ENCODE measurements at places on chromosomes 1 and 21.

DNA sequence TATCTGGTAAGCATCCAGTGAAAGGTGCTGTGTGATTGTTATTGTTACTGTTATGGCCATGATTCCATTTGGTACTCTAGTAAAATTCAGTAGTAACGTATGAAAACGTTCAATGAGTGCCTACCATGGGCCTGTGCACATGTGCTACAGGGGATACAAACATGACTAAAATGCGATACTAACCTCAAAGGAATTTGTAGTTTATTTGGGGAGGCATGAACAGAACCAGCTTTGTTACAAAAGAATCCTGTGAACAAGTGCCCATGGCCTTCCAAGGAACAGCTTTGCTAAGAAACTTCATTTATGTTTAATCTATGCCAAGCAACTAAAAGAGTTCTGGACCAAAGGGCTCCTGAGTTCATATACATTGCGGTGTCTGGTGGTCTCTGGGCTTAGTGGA, 28.7 kb downstream of the PTGFR start:
- DNase-seq: no peak

GRCh38 chr1:223180731-223181321, 37.8 kb upstream of the TLR5 start:
- no peak for DNase-seq

GRCh38 chr21:40504825-40505224, 342.1 kb downstream of the DSCAM start:
- DNase-seq: no peak

GRCh38 chr21:42049578-42050430, 21.3 kb upstream of the UMODL1 start:
- no peak for DNase-seq

- no peak for DNase-seq
Measured at GRCh38 chr21:20257052-20257740, 741.0 kb upstream of the NCAM2 start.

- no peak for DNase-seq
Measured at GRCh38 chr1:242128951-242129502, 130.1 kb upstream of the MAP1LC3C start.

DNA sequence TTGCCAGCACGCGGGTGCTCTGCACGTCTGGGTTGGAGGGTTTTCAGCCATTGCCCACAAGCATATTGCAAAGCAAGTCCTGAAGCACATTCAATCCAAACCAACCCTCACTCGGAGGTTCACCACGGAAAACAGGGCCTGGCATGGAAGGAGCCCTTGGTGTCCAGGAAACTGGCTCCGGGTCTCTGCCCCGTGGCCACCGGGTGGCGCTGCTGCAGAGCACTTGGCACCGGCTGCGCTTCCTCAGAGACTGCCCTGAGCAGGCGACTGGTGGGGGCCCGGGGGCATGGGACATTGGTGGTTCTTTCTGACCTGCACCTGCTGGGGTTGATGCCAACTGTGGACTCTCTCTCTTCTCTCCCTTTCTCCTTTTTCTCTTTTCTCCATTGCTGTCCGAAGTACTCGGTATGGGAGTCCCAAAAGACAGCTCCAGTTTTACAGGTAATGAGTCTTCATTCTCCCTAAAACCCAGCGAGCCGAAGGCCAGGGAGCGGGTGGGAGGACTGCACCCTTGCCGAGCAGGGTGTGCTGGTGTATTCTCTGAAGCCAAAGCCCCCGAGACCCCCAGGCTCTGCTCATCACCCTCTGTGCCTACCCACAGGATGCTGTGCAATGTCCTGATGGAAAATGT, 4.1 kb upstream of the KCNAB2 start:
- DNase-seq: no peak

GRCh38 chr1:62687903-62688686, at the start of gene DOCK7:
Gene DOCK7 (minus strand): TSS chr1:62688386. CDS start chr1:62688264, 122 bp downstream.
- DNase-seq: peak; percentile 84

- no peak for DNase-seq
Measured at GRCh38 chr1:102858695-102859094, 249.6 kb downstream of the COL11A1 start.

GRCh38 chr1:74729741-74730478, 2.9 kb downstream of the CRYZ start:
- no peak for DNase-seq

DNA sequence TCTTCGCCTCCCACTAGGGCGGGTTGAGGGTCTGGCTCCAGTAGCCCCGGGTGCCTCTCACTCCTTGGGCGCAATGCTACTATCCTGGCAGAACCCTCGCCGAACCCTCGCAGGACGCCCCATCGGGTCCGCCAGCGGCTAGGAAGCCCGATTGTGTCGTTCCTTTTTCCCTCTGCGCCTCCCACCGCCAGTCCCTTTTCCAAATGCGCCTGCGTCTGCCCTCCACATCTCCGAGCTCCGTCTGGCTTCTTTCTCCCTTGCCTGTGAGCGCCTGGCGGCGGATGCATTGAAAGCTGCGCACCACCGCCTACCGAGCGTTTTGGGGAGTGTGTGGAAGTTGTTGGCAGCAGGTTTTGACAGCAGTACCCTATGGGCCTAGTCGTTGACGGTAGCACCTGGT, 1.0 kb upstream of the DIRAS3 start:
- DNase-seq: peak; percentile 37

DNA sequence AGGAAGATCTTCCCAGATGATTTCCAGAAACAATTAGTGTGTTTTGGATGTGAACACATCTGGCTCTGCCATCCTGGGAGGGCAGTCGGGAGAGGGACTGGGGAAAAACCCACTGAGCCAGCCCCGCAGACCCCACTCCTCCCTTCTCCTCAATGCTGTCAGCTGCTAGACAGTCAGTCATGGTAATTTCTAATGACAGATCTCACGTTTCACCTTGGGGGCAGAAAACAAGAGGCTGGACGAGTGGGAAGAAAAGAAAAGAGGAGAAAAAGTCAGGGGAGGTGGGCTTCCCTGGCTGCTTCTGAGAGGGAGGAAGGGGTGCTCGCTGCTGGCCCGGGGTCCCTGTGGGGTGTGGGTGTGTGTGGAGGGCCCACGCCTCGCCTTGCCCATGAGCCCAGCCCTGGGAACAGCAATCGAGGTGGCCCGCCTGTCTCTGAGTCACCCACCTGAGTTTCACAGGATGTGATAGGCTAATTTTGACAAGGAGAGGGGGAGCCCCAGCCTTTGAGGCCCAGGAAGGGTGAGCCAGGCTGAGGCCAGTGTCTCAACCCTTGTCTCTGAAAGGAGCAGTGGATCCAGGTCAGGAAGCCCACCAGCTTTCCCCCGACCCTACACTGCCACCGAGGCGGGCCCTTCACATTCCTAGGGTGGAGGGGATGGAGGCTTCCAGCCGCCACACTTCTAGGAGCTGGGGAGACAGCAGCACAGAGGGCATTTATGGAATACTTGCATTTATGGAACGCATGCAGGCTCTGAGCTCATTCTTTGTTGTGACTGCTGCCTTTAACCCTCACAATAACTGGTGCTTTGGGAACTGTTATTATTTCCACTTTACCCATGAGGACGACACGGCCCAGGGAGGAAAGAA, 49.1 kb upstream of the IFNLR1 start:
- no peak for DNase-seq

- DNase-seq: no peak
Measured at GRCh38 chr21:14675774-14676530, 129.8 kb upstream of the SAMSN1 start.

DNA sequence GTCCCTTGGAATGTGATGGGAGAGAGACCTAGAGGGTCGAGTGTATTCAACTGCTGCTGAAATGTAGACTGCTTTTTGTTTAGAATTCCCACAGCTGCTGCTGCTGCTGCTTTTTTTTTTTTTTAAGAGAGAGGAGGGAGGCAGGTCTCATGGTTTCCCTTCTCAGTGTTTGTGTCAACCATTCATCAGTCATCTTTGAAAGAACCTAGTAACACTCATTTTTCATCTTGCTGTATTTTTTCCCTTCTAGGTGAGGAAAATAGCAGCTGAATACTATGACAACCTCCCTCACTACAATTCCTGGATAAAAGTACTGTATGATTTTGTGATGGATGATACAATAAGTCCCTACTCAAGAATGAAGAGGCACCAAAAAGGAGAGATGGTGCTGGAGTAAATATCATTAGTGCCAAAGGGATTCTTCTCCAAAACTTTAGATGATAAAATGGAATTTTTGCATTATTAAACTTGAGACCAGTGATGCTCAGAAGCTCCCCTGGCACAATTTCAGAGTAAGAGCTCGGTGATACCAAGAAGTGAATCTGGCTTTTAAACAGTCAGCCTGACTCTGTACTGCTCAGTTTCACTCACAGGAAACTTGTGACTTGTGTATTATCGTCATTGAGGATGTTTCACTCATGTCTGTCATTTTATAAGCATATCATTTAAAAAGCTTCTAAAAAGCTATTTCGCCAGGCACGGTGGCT, 9.2 kb downstream of the DEGS1 start:
- DNase-seq: no peak

DNA sequence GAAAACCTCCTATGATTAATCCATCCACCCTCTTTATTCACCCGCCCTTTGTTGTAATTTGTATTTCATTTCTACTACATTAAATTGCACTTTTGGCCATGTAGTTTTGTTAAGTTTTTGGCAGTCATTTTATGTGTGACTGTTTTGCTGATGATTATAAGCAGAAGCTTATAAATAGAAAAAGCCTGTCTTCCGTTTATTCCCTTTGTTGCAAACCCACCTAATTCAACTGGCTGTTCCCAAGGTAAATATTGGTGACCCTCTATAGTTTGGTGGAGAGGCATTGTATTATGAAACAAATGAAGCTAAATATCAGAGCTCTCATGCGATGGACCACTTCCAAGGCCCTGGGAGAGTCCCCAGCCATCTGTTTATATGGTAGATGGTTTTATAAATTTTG, 36.7 kb upstream of the IGSF3 start:
- no peak for DNase-seq

DNA sequence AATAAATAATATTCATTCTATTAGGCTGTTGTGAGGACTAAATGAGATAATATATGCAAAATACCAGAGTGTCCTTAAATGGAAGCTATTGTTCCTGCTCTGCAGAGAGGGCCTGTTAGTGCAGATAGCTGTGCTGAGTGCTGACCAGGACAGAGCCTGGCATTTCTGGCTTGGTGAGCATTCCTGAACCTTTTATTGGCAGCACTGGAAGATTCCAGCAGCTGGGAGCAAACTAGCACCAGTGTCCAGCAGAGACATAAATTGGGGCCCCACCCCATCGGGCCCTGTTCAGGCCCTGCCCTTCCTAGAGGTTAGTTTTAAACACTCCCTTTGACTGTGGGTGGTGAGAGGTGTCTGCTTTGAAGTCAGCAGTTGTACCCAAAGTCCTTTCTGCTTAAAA, 85.9 kb upstream of the GADD45A start:
- DNase-seq: no peak

- no peak for DNase-seq
Measured at GRCh38 chr1:44134071-44134920, 7.1 kb downstream of the KLF18 start.

GRCh38 chr1:156669794-156670193, 7.4 kb downstream of the NES start:
- DNase-seq: no peak

DNA sequence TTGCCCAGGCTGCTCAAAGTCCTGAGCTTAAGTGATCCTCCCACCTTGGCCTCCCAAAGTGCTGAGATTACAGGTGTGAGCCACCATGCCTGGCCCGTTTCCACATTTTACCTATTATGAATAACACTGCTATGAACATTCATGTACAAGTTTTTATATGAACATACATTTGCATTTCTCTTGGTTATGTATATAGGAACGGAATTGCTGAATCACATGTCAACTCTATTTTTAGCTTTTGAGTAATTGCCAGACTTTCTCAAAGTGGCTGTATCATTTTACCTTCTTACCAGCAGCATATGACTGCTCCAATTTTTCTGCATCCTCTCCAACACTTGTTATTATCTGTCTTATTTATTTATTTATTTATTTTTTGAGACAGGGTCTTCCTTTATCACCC, 2.7 kb downstream of the SPATA21 start:
- DNase-seq: no peak

DNA sequence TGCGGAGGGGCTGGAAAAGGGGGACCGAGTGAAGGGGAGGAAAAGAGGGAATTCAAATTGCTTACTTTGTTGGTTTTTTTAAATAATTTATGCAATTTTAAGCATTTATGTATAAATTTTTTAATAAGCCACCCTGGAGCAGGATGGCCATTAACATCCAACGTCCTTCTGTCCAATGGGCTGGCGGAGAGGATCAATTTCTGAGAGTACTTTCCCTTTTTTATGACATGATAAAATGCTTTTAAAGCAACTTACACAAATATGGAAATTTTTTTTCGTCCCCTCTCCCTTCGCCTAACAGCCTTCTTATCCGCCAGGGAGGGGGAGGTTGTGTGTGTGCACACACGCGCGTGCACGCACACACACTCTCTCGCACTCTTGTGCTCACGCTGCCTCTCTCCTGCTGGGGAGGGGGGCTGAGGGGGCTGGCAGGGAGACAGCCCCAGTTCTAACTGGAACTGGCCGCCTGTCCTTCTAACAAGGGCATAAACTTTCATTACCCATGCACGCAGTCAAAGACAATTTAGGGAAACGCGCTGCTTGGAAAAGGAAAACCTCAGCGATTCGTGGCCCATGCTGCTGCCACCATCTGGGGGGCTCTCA, 123.2 kb downstream of the CASZ1 start:
- DNase-seq: no peak

DNA sequence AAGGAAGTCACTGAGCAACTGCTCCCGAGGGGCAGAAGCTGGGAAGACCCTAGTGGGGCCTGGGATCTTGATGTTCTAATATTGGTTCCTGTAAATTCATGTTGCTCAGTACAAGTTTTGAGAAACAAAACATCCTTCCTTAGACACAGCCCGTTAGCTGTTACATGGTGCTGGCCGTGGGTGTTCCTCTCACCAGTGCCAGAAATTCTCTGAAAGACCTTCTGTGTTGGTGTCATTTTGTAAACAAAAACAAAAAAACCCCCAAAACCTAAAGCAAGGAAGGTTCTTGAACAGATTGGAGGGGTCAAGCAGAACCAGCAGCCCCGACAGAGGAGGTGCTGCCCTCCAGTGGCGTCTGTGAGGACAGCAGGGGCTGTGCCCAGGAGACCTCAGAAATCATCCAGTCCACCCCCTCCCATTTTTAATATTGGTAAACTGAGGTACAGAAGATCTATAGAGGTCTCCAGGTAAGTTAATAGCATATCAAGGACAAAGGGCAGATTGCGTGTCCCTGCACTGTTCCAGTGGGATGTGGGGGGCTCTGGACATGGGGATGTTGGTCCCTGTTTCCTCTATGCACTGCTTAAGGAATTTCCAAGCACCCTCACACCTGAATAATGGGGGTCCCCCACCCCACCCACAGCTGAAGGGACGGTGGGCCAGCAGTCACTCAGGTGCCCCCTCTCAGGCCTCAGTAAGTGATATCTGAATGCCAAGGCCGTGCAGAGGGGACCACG, 38.2 kb downstream of the SLC2A7 start:
- DNase-seq: peak; percentile 10

DNA sequence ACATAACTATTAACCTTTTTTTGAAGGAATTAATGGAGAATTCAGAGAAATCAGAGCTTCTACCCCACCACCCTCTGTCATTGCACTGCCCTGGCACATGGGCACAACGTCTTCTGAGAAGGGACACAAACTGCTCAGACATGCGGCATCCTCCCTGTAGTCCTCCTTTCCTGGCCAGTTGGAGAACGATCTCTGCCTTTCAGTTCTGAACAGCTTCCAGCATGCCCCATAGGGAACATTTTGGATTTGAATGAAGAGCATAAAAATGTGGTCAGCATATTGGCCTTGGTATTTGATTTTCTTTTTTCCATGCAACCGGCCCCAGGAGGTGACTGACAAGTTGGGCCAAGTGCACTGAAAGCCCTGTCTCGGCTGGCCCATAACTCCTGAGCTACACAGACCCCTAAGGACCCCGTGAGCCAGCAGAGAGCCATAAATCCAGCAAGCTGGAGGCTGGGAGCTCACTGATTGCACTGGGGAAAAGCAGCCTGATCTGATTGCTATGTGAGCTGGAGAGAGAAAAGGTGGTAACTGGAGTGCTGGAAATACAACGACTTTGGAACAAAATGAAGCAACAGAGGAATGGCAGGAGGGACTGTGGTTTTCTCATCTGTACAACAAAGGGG, 10.9 kb upstream of the BLACAT1 start:
- no peak for DNase-seq

Measured in NCI-H1417 (cell line).